Fibroblast of upper back skin (primary cell): ENCODE measurements at places on chromosomes 12 and 14.
A peak's percentile ranks its signal among the peaks of the same experiment; 100 is the strongest.

DNA sequence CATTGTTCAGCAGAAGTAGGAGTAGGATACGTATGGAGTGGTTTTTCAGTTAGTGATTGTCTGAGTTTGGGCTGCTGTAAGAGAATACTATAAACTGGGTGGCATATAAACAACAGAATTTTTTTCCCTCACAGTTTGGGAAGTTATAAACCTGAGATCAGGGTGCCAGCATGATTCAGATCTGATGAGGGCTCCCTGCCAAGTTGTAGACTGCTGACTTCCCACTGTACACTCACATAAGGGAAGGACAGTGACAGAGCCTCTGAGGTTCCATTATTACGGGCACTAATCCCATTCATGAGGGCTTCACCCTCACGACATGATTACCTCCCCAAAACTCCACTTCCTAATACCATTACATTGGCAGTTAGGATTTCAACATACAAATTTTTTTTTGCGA lies 50.7 kb downstream of the ACSM4 start:
- DNase-seq = peak; percentile 5

DNA sequence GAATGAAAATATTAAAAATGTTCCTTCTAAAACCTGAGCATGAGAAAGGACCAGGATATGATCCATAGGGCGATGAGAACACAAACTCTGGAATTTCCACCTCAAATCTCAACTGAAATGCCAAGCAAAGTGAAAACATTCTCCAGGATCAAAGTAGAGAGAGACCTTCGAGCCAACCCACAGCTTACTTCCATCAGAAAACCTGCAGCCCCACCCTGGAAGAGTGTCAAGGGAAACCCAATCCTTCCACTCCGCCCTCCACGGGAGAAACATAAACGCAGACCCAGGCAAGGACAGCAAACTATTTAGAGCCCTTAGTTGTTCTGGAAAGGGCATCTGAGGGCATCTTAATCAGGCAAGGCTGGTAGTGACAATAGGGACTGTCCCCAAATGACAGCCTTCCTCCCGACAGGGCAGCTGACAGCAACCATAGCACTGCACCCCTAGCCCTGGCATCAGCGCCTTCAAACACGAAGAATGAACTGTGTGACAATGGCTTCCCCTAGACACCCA lies 21.8 kb downstream of the SLC15A4 start:
- peak; percentile 58 for DNase-seq

DNA sequence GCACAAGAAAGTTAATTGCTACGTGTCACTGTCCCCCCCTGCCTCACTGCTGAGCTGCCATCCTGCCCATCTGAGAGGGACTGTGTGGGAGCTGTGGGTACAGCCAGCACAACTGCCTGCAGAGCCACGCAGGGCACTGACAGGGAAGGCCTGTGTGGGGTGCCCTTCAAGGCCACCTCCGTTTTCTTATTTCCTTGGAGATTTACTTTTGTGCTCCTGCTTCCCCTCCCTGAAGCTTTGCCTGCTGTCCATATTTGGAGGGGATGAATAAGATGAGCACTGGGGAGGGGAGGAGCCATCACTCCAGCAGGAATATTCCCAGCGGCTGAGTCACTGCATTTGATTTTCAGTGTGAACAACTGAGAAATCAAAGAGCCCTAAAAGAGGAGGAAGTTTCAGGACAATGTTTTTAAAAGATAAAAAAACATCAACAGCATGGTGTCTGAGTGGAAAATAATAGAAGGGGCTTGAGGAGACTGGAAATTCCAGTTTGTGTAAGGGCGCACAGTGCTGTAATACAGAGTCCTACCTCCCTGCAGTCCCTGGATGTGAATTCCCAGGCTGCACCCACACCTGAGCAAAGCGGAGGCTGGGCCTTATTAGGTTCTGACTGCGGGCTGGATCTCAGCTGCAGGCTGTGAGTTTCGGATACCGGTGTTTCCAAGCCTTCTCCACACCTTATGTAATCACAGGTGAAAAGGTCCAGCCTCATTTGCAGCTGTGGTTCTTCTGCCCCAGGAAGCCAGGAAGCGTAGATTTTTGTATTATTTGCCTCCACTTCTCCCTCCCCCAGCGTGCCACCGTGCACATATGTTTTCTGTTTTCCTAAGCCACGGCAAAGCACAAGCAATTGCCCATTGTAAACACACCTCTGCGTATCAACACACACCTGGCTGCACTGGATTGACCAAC lies 192.6 kb upstream of the BCL2L14 start:
- peak; percentile 82 for DNase-seq

- DNase-seq = no peak
These were observed 38.7 kb downstream of the ADGRD1 start for GRCh38 chr12:130992448-130992847.

DNA sequence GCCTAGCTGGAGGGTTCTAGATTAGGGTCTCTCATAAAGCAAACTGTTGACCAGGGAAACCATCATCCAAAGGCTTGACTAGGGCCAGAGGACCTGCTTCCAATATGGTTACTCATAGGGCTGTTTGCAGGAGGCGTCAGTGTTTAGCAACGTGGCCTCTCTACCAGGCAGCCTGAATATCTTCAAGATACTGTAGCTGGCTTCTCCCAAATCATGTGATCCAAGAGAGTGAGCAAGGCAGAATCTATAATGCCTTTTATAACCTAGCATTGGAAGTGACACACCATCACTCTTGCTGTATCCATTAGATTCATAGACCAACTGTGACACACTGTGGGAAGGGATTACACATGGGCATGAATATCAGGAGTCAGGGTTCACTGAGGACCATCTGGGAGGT lies 17.3 kb downstream of the TPH2 start:
- DNase-seq = peak; percentile 23

GRCh38 chr12:71300772-71301675 lies 138.6 kb upstream of the LGR5 start:
- no peak for DNase-seq

GRCh38 chr12:42091769-42092168 lies 52.9 kb downstream of the GXYLT1 start:
- DNase-seq = peak; percentile 49
